ENCODE measurements at places on chromosomes 1 and 21. TPM values are rescaled to one million over a fixed set of nuclear protein-coding genes. Genes with fewer than 3 reads are reported as not detected.

RSPH1 gene
- total RNA-seq = 2.7 TPM

ARPC5 gene
- total RNA-seq = 113 TPM

KCNJ6 gene
- total RNA-seq = not detected

ZNF496 gene
- total RNA-seq = 34.3 TPM

UTS2 gene
- not detected for total RNA-seq

TMEM82 gene
- not detected for total RNA-seq

YY1AP1 gene
- total RNA-seq = 24.6 TPM

DCDC2B gene
- not detected for total RNA-seq

TGFB2 gene
- 2.5 TPM for total RNA-seq

PCP4L1 gene
- not detected for total RNA-seq

DMRTA2 gene
- total RNA-seq = not detected

SIK1 gene
- total RNA-seq = 29.7 TPM

KISS1 gene
- 3.1 TPM for total RNA-seq

TRABD2B gene
- not detected for total RNA-seq

S100A14 gene
- total RNA-seq = 46.2 TPM

ICOSLG gene
- total RNA-seq = 2.2 TPM

CRNN gene
- total RNA-seq = not detected

CFHR1 gene
- not detected for total RNA-seq

All from HT-29 (cell line).